Stimulated activated CD8-positive, alpha-beta memory T cell treated with anti-CD3 and anti-CD28 coated beads, Interleukin-4, amount 100 ng/mL, for 48 hours (primary cell): ENCODE measurements at places on chromosomes 11 and 22.

DNA sequence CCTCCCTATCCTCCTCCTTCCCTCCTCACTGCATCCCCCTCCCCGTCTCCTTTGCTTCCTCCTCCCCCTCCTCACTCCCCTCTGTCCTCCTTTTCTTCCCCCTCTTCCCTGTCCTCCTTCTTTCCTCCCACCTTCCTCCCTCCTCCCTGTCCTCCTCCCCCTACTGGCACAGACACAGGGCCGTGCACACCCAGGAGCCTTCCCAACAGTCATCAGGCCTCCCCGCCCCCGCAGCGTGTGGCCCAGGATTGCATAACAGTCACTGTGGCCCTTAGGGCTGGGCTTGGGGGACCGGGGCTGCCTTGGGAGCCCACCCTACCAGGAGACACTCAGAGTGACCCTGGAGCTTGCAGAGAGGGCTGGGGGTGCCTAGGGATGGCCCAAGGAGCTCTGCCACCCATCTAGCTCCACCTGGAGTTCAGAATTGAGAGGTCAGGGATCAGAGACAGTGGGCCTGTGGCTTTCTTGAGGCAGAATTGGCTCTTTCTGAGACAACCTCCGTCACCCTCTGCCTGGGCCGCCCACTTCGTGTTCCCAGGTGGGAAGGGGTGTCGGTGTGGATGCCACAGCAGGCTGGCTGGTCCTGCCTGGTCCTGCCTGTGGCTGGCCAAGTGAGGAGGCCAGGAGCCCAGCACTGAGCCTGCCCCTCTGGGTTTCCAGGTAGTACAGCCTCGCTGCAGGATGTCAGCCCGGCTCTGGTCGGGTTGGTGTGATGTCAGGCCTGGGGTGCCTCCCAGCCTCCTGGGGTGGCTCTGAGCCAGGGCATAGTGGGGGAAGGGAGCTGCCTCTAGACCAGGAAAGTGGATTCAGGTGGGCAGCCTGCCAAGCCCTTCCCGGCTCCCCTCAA, 1.6 kb downstream of the SPI1 start:
- no peak for DNase-seq

DNA sequence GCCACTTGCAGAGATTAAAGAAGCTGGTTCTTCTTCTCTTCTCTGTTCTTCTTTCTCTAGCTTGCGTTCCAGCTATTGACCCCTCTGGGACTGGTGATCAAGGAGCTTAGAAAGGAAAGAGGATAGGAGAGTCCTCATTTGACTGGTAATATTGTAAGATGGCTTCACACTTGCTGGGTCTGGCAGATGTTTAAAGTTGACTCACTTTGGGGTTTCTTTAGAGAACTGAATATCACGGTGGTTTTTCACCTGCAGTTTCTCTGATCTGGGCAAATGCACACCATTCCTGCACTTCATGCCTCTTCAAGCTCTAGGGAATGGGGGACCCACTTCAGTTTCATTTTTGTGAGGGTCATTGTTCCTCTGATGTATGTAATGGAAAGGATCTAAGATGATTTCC, 41.8 kb upstream of the DEUP1 start:
- DNase-seq, result no peak

GRCh38 chr11:88310246-88310645, 27.3 kb downstream of the CTSC start:
- DNase-seq, result no peak

GRCh38 chr11:64000026-64000739, 13.9 kb downstream of the OTUB1 start:
- peak; percentile 78 for DNase-seq

DNA sequence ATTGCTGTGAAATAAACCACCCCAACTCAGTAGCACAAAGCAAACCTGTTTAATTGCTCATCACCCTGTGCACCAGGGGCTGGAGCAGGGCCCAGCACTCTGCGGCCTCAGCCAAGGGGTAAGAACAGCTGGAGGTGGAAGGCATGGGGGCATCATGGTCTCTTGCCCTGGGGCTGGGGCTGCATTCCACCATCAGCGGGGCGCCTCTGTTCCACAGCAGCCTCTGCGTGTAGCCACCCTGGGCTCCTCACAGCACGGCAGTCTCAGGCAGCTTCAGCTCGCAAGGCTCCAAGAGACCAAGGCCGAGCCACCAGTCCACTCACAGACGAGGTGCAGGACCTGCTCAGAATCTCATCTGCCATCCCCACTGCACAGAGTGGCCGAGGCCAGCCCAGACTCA, 630.7 kb downstream of the TBC1D22A start:
- no peak for DNase-seq

- no peak for DNase-seq
Observed at GRCh38 chr11:6201481-6201880, 2.5 kb downstream of the OR52W1 start.

DNA sequence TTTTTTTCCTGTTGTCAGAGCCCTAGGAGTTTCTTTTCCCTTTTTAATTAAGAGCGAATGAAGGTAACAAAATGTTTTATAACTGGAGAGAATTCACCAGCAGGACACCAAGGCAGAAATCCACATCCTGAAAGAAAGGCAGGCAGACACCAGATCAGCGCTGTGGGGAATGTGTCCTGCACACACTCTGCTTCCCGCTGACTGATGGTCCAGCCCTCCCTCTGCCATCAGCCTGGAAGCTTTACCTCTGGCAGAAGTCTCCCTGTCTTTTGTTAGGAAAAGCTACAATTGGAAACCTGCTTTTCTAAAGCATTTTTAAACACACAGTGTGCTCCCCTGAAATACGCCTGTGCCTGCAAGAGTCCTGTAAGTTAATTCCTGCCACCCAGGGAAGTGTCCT, 638.5 kb downstream of the NTM start:
- DNase-seq, result no peak
